Germinal center (tissue), 1 donor: ENCODE measurements at places on chromosomes 4 and X.

DNA sequence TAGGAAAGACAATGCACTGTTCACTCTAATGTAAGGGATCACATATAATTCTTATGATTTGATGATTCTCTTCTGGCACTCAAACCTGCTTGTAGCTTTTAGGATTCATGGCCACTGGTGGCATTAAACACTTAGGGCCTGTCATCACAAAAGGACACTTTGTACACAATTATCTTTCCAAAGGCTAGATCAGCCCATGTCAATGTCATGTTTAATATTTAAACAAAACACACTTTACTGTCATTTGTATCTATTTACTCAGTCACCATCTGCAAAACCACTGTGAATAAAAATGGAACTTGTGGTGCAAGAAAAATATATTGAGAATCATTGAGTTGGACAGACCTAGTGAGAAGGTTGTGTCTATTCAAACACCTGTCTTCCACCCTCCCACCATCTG, 83.6 kb upstream of the TTC29 start:
- DNase-seq: no peak

DNA sequence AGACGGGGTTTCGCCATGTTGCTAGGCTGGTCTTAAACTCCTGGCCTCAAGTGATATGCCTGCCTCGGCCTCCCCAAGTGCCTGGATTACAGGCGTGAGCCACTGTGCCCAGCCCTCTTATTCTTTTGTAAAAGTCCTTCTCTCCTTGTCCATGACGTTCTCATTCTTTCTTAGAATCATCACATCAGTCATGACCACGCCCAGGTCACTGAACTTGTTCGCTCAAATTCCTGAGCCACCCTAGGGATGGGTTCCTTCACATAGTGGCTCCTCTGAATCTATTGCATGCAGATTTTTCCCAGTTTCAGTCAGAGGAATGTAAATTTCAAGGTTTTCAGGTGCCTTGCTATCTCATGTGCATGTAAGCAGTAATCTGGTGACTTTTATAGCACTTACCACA, 15.7 kb downstream of the JADE1 start:
- DNase-seq: no peak

DNA sequence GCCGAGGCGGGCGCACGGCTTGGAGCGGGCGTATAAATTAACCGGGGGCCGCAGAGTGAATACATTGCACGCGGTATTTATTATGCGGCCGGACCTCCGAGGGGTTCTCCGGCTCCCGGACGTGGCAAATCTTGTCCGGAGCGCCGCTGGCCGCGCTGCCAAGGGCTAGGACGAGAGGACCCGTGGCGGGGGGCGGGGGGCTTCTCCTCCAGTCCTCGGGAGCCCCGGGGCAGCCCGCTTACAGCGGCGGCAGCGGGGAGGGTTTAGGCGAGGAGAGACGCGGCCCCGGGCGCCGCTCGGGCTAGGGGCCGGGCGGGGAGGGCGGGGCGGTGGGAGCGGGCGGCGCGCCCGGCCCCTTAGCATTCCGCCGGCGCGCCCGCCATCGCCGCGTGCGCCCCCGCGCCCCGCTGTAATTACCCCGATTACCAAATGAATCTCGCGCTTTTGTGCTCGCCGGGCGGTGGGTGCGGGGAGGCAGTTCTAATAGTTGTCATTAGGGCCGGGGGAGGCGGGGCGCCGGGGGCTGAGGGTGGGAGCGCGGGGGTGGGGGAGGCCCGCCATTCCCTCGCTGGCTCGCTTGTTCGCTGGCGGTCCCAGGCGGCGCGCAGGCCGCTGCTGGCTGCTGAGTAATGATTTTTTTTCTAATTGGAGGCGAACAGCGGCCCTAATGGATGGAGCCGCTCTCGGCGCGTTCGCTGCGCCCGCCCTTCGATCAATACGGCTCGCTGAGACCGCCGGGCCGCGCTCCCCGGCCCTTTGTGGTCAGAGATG, 276.6 kb downstream of the BCOR start:
- DNase-seq: peak; percentile 14

DNA sequence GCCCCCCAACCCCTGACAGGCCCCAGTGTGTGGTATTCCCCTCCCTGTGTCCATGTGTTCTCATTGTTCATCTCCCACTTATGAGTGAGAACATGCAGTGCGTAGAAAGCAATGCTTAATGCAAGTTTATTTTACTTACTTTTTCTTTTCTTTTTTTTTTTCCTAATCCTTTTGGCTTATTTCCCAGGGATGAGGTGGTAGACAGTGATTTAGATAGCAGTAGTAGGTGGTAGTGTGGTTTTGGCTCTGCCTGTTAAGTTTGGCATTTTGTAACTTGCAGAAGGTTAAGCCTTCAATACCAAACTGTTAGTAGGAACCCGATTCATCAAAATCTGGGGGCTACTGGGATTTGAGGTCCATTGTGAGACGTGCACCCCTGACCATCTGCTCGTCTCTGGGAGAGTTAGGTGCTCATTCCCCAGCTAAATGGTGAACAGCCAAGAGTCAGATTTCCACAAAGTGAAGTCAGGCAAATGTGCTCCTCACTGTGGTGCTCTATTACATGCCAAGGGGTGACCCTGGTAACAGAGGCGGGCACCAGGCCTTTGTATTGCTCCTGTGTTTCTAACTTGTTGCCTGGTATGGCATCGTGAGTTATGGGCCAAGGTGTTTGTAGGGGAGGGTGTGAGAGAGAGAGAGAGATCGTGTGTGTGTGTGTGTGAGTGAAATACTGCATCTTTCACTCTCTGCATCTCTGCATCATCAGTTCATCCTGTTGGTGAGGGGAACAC, 70.3 kb downstream of the PHOX2B start:
- no peak for DNase-seq

DNA sequence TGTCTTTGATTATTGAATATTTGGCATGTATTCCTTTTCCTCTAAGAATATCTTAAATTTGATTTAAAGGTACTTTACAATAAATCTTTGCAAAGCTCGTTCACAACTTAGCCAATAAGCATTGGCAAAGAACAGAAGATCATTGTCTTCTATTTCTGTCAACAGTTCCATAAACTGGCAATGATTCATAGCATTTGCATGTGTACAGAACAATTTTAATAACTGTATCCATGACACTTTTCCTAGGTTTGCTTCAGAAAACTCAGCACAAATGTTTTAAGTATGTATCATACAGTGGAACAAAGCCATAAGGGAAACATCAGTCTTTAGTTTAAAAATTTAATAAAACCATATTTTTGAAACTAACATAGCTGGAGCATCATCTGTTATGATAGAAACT, 462.7 kb upstream of the RPS6KA3 start:
- DNase-seq: no peak

DNA sequence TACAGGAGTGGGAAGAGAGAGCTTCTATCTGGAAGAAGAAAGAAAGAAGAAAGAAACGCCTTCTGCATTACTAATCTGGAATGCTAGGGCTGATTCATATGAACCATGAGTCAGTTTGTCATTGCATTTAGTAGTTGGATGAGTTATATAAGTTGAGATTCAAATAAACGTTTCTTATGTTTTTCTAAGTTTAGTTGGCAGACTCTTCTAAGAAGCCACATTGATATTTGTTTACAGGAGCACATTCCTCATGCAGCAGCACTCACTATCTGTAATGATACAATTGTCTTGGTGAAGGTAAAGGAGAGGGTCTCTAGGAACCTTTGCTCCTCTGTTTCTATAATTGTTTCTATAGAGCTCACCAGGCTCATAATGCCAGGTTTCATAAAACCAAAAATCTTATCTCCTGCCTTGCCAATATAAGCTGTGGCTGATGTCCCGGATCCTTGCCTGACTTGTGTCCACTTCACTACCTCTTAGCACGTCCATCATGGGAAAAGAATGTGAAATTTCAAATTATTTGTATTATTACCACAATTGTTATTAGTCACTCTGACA, 39.5 kb downstream of the HOPX start:
- no peak for DNase-seq

GRCh38 chr4:2009651-2010233, 968 bp upstream of the NELFA start:
- peak; percentile 71 for DNase-seq

- DNase-seq: no peak
Measured at GRCh38 chr4:109994415-109994827, 81.7 kb downstream of the EGF start.

- DNase-seq: no peak
Measured at GRCh38 chr4:16237715-16238114, 11.4 kb upstream of the TAPT1 start.

DNA sequence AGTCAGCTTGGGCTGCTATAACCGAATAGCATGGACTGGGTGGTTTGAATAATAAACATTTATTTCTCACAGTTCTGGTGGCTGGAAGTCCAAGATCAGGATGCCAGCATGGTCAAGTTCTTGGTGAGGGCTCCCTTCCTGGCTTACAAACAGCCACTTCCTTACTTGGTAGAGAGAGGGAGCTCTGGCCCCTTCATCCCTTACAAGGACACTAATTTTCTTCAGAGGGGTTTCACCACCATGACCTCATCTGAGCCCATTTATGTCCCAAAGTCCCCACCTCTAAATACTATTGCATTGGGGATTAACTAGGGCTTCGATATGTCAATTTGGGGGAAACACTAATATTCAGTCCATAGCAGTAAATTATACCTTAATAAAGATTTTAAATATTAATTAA, 61.8 kb downstream of the CLNK start:
- peak; percentile 22 for DNase-seq

DNA sequence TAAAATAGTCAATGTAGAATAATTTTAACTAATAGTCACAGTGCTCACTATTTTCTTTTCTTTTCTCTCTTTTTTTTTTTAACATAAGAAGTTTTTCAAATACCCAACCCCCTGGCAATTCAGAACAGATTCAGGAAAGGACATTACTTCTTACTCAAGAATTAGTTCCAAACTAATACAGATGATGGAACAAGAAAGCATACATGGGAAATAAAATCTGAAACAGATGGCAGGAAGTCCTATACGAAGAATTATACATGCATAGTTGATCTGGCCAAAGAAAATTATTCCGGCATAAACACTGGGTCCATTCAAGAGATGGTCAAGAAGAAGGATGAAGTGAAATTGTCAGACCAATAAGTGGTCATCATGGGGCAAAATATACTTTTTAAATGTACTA, 614.4 kb upstream of the INTU start:
- DNase-seq: no peak

DNA sequence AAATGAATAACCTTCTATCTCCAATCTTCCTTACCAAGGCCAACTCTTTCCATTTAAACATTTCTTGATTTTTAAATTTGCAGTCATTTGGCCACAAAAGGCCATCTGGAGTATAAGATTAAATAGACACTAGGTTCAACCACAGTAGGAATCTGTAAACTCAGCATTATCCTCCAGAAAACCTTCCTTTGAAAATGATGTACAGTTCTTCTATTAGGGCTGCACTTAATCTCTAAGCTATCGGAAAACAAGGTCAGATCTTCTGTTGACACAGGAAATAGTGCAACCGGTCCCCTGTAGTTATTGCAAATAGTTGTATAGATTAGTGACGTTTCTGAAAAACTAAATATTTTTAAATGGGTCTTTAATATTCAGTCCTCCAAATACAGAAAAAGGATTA, 359.0 kb upstream of the ATOH1 start:
- no peak for DNase-seq

DNA sequence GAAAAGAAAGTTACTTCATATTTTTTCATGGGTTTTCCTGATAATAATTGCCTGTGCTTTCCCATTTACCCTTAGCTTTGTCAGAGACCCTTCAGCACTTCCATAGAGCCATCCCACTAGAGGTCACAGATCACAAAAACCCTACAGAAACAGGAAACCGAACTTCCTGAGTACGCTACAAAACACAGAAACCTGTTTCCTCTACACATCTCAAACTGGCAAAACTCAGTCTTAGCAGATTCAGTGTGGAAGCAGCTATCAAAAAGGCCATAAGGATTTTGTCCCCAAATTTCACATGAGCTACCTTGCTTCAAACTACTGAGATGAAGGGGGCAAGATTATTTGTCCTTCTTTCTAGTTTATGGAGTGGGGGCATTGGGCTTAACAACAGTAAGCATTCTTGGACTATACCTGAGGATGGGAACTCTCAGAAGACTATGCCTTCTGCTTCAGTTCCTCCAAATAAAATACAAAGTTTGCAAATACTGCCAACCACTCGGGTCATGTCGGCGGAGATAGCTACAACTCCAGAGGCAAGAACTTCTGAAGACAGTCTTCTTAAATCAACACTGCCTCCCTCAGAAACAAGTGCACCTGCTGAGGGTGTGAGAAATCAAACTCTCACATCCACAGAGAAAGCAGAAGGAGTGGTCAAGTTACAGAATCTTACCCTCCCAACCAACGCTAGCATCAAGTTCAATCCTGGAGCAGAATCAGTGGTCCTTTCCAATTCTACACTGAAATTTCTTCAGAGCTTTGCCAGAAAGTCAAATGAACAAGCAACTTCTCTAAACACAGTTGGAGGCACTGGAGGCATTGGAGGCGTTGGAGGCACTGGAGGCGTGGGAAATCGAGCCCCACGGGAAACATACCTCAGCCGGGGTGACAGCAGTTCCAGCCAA, at the start of gene MMRN1:
Gene MMRN1 (plus strand): TSS at position 206 of the 902 bp plus-strand sequence. CDS start 118 bp downstream, at position 324.
- no peak for DNase-seq
